ENCODE measurements at places on chromosomes 12 and 14.

- DNase-seq = no peak
These were observed 237.9 kb upstream of the PLEKHG7 start for GRCh38 chr12:92464911-92465310.

DNA sequence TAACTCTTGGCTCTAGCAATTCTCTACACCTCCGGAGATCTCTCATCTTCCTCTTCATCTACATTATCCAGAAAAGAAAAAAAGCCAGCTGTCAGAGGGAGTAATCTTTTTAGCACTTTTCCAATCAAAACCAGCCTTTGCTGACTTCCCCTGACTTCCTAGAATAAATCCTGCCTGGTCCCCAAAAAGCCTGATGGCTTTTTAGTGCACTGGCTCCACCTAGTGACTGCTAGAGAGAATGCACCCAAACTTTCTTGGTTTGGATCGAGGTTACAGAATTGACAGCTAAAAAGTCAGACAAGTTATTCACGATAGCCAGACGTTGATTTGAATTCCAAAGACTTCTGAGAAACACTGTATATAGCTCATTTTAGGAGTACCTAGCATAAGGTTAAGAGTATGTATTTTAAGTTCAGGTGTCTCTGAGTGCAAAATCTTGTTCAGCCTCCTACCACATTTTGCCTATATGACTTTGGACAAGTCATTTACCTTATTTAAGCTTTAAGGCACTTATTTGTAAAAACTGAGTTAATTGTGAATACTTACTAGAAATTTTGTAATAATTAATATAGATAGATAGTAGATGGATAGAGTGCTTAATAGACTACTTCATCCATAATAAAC is 185.7 kb upstream of the GRIN2B start:
- DNase-seq = no peak

GRCh38 chr14:31920989-31921650 is 156.0 kb upstream of the ARHGAP5 start:
- no peak for DNase-seq

DNA sequence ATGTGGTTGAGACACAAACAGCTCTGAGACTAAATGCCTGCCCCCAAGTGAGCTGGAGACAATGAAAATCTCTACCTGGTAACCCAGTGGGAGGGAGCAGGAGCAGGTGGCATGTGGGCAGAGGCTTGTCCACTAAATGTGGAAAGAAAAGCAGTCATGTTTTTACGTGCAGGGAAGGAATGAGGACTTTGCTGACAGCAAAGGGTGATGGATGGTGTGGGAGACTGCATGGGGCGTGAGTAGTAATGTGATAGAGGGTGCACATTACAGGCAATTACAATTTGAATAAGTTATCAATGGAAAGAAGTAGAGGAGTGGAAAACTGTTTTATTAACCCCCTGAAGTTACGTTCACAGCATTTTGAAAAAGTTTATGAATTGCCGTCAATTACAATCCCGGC is 176.6 kb downstream of the NRXN3 start:
- DNase-seq = no peak

DNA sequence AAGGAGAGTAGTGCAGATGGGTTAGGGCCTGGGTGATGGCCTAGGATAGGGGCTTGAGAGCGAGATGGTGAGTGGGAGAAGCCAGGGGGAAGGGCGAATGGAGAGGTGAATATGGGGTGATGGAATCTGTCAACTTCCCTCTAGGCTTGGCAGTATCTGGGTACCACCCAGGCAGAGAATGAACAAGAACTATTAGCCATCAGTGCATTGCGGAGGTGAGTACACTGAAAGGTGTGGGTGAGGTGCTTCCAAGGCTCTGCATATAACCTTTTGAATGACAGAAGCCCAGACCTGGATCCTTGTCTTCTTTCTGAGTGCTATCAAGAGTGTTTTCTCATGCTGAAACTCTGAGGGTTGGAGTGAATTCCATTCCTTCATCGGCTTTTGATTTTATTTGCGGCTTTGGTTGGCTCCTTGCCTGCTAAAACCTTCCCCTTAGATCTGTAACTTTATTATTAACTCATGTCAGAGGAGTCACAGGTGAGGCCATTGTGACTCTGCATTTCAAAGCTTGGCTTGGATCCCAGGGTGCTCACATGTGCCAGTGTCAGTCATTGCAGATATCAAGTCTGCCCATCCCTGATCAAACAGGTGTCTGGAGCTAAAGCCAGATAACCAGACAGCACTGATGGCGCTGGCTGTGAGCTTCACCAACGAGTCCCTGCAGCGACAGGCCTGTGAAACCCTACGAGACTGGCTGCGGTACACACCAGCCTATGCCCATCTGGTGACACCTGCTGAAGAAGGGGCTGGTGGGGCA is 18.6 kb downstream of the PEX5 start:
- no peak for DNase-seq

- no peak for DNase-seq
These were observed 505.4 kb downstream of the CCER1 start for GRCh38 chr12:90449611-90450010.

GRCh38 chr12:49054524-49054923 is 6.1 kb downstream of the KMT2D start:
- DNase-seq = no peak

GRCh38 chr14:68607081-68607866 is 185.6 kb downstream of the ZFP36L1 start:
- peak; percentile 70 for DNase-seq

- DNase-seq = no peak
These were observed 72.1 kb downstream of the TRIM9 start for GRCh38 chr14:51022769-51023168.

- DNase-seq = no peak
These were observed 61.5 kb downstream of the NT5DC3 start for GRCh38 chr12:103779410-103780092.

- no peak for DNase-seq
These were observed 1.3 kb upstream of the TRIP11 start for GRCh38 chr14:92041203-92041602.

DNA sequence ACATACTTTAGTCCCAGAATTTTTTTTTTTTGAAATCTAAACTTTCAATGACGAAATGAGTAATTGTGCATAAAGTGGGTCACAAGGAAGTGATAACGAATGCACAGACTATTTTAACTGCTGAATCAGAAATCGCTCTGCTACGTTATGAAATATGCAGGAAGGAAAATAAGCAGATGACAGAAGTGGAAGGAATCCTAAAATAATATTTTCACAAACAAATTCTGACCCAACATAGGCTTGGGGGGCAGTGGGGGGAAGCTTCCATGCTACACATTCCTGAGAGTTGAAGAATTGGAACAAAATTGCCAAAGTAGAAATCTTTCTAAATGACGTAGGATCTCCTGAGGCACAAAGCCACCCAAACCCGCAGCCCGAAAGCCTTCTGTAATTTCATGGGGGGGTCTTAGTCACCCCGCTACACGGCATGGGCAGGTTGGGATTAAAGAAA is 89.6 kb downstream of the ARF6 start:
- no peak for DNase-seq

GRCh38 chr14:99155173-99156089 is 116.6 kb downstream of the BCL11B start:
- DNase-seq = no peak

Data from left forelimb (tissue), 1 donor.